ENCODE measurements at places on chromosomes 3 and 15.
A peak's percentile ranks its signal among the peaks of the same experiment; 100 is the strongest.

GRCh38 chr3:111749171-111750170 lies 109.6 kb upstream of the PHLDB2 start:
- no peak for DNase-seq

DNA sequence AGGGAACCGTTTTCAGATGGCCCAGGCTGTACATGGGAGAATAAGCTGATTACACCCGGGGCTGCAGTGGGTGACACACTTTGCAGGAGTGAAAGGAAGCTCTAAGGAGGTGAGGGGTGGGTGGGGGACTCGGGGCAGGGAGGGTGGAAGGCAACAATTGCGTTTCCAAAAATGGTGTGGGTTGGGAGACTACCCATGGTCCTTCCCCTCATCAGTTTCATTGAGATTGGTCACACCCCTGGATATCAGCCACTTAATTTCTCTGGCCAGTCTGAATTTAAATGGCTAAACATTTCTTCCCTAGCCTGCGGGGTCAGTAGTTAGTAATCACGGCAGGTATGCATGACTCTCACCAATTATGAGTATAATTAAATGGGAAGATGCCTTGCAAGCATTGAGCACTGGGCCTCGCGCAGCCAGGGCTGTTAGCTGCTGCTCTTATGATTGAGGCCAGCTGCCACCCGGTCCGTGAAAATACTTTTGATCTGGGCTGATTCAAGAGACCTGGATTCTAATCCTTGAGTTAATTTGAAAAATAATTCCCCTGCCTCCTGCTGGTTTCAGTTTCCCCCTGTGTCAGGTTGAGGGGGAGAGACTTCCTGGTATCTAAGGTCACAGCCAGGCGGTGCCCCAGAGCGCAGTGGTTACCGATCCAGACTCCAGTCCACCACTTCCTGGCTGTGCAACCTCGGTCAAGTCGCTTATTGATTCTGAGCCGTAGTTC lies 23.3 kb downstream of the SLC6A6 start:
- DNase-seq = peak; percentile 77

DNA sequence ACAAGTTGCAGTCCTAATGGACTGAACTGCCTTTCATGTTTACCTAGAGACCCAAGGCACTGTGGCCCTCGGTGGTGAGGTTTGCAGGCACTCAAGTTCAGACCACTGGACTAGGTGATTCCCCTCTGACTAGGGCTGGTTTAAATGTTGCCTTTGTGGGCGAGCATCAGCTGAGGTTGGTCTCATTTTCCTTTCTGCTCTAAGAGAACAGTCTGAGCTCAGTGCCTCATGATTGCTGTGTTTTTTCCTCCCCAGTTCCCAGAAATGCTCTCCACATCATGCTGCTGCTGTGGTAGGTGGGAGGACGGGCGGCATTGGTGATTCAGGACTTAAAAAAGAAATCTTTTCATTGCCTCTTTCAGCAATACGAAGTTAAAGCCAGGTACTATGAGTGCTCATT lies 237.2 kb downstream of the MBNL1 start:
- DNase-seq = no peak

DNA sequence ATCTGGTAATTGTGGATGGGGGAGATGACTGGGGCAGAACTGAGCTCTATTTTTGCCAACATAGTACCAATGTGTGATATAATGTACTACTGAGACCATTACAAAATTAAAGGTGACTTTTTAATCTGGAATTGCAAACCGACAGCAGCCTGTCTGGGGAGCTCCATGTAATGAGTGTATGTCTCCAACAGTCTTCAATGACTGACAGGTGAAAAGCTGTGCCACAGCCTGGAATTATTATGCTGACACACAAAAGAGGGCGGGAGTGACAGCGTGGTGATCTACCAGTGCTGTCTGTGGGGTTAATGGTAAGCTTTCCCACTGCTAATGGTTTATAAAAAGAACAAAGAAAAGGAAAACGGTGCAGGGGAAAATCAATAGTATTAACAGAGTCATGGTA lies 143.4 kb downstream of the CLSTN2 start:
- DNase-seq = no peak

GRCh38 chr15:34889476-34889875 lies 80.1 kb downstream of the AQR start:
- peak; percentile 66 for DNase-seq

- no peak for DNase-seq
Observed at GRCh38 chr3:52140769-52141168, 13.5 kb downstream of the POC1A start.

DNA sequence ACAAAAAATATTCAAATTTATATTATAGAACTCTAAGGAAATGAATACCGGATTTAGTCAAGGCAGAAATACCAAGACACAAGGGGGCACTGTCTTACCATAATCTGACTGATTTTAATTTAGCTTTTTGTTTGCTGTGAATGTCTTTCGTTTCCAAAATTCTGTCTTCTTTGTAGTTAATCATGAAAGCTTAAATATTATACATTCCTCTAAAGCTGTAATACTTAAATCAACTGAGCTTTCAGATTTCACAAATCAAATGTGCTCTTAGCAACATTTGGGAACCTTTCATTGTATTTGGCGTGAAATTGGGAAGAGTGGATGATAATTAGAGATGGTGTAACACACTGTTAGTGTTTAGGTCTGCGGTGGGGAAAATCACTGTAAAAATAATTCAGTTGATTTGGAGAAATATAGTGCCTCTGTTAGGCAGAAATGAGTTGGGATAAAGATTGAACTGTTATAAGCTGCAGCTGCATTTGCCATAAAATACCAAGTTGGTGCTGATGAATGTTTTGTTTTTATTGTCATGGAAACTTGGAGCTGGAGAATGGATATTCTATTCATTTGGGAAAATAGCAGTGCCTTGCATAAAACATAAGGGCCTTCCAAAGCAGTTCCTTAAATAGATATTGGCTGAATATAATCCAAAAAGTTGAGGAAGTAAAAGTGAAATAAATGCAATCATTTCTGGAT lies 228.2 kb downstream of the TCF12 start:
- DNase-seq = peak; percentile 70

DNA sequence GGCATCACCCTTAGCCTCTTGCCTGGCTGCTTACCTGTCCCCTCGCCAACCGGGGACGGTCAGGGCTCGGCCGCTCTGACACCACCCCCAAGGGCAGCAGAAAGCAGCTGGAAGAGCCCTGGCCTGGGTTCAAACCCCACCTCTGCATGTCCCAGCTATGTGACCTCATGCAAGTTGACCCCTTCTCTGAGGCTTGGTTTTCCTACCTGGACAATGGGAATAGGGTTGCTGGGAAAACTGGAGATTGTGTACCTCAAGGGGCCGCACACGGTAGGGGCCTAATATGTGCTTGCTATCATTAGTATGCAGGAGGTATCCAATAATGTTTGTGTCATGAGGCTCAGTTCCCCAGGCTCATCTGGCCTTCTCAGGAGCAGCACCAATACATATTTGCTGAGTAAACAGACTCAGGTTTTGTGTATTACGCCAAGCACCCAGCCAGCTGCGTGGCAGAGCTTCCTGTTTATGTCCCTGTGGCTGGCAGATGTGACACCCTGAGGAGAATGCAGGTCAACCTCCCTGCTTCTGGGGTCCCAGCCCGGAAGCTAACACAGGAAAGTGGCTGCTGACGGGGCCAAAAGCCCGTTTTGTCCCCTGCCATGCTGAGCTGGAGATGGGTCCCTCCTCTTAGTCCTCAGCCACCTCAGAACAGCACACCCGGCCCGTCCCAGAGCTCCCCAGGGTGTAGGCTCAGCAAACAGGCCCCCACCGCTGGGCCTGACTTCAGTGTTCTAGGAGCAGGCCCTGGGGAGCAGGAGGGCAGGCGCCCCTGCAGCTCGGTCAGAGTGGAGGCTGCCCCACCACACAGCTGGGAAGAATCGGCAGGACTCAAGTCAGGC lies 29.7 kb downstream of the PLXND1 start:
- DNase-seq = no peak

GRCh38 chr3:81516042-81516441 lies 245.4 kb downstream of the GBE1 start:
- DNase-seq = no peak

- peak; percentile 64 for DNase-seq
Observed at GRCh38 chr3:16079519-16079918, 95.0 kb upstream of the GALNT15 start.

DNA sequence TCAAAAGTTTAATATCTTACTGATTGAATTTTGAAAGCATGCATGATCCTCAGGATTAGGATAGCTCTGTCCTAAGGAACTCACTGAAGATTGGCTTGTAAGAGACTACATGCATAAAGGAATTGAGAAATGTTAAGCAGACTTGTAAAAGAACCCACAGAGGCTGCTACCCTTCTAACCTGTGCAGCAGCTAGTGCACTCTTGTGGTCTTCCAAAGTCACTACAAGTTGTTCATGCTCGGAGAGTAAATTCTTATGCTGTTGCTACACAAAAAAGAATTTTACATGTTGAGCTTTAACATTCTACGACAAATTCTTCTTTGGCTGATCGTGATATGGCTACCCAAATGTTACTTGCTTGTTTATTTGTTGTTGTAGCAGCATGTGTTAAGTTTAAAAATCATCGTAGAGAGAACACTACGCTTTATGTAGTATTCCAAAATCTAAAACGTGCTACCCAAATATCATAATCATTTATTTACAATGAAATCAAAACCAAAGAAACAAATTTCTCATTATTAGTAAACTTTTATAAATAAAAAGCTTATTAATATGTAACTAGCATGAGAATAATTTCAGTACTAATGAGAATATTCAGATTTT lies 55.0 kb downstream of the GOLIM4 start:
- DNase-seq = peak; percentile 54

DNA sequence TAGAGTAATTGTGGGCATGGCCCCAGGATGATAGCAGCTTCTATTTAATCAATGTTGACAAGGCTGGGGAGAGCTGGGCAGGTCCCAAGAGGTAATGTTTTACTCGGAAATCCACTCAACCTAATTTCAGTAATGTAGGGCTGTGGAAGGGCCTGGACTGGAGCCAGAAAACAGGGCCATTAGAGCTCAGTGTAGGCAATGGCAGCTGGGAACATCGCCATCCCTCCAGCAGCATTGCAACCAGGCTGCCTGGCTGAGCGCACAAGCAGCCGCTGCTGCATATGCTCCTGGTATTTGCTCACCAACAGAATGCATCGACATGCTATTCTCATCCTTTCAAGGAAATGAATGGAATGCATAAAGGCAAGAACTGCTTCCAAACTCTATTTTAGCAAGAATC lies 90.0 kb downstream of the GAP43 start:
- peak; percentile 47 for DNase-seq

GRCh38 chr15:95659656-95660055 lies 670.8 kb upstream of the NR2F2 start:
- peak; percentile 79 for DNase-seq

DNA sequence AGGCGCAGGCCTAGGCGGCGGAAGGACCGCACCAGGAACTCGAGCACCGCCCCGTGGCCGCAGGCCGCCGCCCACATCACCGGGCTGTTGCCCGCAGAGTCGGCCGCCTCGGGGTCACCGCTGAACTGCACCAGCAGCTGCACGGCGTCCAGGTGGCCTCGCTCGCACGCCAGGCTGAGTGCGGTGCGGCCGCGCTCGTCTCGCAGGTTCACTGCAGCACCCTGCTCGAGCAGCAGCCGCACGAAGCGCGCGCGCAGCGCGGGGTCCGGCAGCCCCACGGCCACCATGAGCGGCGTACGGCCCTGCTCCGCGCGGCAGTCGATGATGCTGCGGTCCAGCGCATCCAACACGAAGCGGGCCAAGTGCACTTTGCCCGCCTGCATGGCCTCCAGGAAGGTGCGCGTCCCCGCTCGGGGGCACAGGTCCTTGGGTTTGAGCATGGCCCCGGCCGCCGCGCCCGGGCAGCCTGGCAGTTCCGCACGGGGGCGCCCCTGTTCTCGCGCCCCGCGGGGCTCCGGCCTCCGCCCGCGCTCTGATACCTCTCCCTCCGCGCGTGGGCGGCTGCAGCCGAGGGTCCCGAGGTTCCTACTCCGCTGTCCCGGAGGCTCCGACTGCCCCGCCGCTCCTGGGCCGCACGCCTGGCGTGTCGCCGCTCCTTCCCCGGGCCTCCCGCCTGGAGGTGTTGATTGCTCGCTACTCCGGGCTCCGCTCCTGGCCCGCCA lies 556 bp downstream of the ANKRD63 start:
- peak; percentile 17 for DNase-seq

Data from EH (cell line).